ENCODE measurements at places on chromosomes 16 and 17.
A peak's percentile ranks its signal among the peaks of the same experiment; 100 is the strongest.

DNA sequence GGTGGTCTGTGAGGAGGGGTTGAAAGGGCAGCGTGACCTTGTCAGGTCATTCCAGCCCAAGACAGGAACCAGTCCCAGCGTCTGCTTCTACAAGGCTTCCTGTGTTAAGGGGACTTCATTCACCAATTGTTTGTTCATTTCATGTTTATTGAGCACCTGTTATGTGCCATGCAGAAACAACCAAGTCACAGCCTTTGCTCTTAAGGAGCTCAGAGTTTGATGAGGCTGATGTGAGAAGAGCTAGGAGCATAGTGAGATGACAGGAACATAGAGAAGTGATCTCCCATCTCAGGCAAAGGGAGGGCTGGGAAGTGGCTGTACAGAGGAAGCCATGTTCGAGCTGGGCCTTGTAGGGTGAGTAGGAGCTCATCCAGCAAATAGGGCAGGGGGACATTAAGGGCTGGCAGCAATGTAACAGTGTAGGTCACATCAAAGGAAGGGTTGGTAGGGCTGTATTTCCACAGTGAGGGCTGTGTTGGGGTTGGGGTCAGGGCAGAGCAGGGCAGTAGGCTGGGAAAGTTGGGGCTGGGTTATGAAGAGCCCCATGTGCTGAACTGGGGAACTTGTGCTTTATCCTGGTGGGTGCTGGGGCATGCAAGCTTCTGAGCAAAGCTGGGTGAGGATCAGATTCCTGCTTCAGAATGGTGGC lies 79.8 kb downstream of the ARHGAP23 start:
- DNase-seq: no peak

- no peak for DNase-seq
Observed at GRCh38 chr17:30380643-30381339, 2.1 kb downstream of the CPD start.

DNA sequence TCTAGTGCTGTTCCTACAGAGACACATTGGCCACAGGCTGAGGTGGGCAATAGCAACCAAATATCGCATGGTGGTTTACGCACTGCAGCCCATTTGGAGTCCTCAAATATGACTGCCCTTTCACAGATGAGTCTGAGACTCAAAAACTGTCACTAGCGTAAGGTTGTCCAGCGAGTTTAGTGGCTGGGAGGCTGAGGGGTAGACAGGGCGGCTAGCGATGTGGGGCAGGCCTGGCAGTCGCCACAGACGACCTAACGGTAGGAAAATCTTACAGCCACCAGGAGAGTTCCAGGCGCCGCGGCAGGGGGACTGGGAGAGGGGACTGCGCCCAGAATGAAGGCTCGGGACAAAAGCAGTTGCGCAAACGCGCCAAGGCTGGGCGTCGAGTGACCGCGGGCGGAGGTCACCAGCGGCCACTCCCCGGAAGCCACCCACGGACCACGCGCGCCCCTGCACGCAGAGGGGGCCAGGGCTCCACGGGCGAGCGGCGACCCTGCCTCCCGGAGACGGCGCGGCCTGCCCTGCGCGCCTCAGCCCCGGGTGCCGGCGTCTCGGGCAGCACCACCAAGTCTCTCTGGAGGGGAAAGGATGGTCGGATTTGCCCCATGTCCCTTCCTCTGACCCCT lies 699 bp upstream of the MAP1LC3B start:
- no peak for DNase-seq

DNA sequence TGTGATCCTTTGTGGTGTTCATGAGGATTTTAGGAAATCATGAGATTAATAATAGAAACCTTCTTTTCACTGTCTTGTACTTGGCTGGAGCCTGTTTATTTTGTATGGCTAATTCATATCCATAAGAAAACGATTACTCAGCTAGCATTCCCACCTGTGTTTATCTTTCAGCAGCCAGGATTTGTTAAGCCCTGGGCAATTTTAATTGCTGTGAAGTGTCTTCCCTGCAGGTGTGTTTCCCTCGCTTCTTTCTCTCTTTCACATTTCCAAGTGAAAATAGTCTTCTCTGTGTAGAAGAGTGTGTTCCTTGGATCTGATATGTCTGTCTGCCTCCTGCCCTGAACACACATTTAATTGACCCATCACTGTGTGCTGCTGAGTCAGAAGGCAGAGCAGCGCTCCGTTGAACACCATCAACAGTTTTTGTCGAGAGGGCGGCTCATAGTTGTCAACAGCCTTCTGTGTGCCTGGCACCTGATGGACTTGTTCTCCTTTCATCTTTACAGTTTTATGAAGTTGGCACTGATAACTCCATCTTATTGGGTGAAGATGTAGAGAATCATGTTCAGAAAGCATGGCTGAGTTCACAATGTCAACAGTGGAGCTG lies 83.2 kb downstream of the SPECC1 start:
- no peak for DNase-seq

- no peak for DNase-seq
Observed at GRCh38 chr17:8015236-8015956, 13.0 kb downstream of the GUCY2D start.

DNA sequence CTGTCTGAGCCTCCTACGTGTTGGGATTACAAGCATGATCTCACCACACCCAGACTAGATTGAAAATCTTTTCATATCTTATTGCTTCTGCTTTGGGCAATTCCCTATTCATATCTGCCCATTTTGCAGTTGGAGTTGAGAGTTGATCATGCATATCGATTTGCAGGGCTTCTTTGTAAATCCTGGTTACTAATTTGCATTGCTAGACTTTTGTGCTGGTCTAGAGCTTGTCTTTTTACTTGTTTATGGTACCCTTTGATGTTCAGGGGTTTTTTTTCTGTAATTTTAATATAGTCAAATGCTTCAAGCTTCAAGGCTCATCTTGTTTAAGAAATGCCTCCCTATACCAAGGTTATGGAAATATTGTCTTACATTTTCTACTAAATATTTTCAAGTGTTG lies 23.5 kb upstream of the CMIP start:
- DNase-seq: no peak

DNA sequence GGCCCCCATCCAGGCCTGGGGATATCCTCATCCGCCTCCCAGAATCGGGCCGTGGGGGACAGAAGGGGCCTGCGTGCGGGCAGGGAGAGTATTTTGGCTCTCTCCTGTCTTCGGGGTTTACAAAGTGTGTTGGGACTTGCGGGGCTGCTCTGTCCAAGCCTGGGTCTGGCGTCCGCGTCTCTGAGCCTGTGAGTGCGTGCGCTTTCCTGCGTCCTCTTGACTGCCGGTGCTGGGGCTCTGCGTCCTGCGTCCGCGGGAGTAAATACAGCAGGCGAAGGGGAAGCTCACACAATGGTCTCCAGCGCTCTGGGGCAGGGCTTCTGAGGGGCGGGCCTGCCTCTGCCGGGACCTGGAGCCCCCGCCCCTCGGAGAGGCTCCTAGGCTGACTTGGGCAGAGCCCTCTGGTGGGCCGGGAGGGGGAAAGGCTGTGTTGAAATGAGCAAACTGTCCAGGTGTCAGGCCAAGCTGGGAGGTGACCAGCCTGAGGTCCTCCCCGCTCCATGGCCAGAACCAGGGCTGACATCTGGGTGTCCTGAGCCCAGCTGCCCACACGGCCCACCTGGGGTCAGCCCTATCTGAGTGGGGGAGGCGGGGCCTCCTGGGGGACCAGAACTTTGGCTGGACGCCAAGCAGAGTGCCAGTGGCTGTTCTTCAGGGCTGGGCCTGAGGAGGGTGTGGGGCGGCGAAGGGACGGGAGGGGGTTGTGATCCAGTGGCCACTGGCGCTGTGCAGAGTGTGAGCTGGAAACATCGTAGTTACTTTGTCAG lies 233.6 kb downstream of the SEC14L1 start:
- peak; percentile 74 for DNase-seq

DNA sequence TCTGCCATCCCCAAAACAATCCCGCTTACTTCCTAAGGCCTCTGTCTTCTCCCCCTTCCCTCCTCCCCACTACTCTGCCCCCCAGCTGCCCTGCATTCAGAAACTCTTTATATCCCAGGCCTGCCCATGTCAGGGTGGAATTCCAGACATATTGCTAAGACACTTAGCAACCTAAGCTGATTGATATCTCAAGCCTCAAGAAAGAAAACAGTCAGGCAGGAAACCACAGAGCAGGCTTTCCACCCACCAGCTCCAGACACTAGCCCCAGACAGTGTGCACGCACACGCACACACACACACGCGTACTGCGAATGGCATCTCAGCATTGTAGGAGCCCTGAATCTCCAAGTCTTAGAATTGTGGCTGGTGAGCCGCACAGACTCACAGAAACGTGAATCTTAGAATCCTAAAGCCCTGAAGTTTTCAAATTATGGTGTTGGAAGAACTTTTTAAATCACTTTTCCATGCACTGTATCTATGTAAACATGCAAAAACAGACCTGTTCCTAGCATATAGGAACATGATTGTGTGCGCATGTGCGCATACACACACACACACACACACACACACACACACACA lies 8.8 kb upstream of the LPCAT2 start:
- DNase-seq: no peak

- no peak for DNase-seq
Observed at GRCh38 chr17:65323049-65323448, 185.9 kb downstream of the RGS9 start.

Measured in stimulated activated naive CD4-positive, alpha-beta T cell (primary cell).